ENCODE measurements at places on chromosomes 12 and 14. TPM values are rescaled to one million over a fixed set of nuclear protein-coding genes. Genes with fewer than 3 reads are reported as not detected.

DNA sequence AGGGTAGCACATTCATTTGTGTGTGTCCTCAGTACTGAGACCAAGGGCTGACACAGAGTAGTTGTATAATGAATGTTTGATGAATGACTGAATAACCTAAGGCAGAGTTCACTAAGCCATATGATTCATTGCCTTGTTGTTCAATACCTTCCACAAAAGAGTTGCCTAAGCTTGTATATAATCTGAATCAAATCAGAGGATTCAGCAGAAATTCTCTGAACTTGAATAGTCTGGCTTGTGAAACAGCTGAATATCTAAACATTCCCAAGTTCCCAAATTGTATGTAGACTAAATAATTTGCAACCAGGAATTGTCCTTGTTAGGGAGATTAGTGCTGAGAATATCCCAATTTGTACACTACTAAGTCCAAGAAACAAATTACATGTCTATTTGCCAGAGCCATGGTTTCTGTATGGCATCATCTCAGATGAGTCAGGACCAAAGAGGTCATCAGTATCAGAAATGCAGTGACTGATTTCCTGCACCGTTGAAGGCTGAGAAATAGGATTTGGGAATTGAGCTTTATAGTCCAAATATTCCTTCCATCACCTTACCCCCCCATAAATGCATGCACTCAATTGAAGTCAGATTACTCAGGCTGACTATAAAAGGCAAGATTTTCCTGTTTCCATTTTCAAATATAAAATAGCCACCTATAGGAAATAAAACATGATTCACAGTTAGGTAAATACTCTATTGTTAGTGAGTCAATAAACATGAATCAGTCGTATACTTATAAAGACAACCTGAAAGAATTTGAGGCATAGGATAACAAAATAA lies 168.7 kb downstream of the PHLDA1 start:
- DNase-seq: no peak

The BIN2 gene
- 32.9 TPM for total RNA-seq

DNA sequence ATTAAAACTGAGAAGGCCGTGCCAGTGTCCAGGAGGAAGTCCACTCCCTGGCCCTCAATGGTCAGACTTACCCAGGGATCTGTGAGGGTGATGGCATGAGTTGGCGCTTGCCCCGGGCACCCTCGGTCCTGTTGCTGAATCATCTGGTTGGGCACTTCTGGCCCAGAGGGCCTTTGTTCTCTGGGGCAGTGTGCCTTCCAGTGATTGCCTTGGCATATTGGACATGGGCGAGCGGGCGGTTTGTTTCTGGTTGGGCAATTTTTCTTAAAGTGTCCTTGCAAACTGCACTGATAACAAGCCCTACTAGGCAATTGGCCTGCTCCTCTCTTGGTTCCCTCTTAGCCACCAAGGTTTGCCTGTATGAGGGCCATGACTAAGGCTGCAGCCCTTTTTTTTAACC lies 69.5 kb upstream of the ZDHHC17 start:
- no peak for DNase-seq

DNA sequence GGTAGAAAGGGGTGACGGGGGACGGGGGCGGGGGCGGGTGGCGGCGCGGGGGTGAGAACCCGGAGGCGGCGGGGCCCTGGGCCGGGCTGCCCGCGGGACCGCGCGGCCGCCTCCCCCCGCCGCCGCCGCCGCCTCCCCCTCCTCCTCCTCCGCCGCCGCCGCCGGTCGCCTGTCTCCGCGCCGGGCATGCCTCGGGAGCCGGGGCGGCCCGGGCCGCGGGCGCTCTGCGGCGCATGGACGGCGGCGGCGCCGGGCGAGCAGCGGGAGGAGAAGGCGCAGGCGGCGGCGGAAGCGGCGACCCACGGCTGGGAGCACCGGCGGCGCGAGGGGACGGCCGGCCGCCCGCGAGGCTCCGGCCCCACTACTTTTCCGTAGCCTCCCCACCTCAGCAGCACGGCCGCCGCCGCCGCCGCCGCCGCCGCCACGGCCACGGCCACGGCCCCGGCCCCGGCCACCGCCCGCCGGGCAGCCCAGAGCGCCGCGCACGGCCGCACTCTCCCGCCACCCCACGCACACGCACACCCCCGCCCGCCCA lies at the start of gene NPAS3:
Gene NPAS3 (plus strand): TSS at position 161 of the 535 bp plus-strand sequence.
- no peak for DNase-seq

- no peak for DNase-seq
These were observed 154.9 kb upstream of the CCND2 start for GRCh38 chr12:4118601-4119156.

- no peak for DNase-seq
These were observed 23.7 kb downstream of the PRPF40B start for GRCh38 chr12:49646871-49647654.

DNA sequence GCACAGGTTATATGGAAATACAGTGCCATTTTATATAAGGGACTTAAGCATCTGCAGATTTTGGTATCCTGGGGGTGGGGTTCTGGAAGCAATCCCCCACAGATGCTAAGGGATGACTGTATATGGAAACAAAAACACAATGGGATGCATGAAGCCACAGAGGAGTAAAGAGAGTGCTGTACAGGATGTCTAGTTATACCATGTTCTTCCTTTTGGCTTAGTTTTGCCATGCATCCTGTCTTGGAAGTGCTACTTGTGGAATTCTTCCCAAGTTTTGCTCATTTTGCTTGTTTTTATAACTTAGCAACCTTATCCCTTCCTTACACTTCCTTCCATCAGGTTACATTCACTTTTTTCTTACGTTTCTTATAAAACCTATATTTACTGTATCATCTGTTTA lies 55.6 kb downstream of the TRMT5 start:
- DNase-seq: no peak

DNA sequence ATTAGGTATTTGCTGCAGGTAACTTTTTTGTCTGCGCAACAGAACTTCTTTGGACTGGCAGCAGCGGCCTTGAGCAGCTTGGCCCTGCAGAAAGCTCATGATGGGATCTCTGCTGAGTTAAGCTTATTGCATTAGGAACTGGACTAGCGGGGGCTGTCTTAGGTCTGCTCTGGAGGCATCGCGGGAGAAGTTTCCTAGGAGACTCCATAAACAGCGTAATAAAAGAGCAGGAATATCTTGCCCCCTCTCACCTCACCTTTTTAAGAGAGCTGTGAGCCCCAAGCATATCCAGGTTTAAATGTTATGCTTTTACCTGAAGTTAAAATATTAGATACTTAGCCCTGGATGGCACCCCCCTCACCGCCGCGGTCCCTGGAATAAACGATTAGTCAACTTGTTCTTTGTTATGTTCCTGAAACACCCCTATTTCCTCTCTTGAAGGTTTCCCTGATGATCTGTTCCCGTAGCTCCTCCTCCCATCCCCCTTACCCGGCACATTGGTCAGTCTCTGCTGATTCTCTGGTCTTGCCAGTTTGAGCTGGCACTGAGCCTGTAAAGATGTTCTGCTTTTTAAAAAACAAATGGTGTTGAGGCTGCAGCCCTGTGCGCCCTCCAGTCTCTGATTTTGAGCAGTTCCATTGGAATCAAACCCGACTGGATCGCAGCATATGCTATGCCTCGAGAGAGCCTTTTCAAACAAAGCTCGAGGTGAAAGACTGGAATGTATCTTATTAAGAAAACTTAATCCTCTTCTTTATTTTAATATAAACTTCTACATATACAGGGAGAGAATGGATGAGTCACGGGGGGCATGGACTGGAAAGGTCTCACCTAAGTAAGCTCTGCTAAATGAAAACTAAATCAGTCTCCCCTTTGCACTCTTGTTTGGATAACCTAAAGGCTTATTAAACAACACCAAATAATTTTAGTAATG lies 1.9 kb downstream of the MLXIP start:
- DNase-seq: peak; percentile 55

DNA sequence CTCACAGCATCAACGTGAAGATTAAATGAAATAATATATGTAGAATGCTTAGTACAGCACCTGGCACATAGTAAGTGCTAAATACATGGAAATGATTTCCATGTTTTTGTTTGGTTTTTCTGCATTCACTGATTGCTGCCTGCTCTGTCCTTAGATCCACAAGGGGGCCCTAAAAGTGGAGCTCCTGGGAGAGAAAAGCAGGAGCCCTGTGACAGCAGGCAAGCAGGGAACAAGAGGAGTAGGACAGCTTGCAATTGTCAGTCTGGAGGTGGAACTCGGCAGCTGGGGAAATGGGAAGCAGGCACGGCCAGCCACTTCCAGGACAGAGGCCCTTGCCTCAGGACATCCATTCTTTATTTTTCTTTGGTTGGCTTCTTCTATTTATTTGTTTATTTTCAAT lies 292.9 kb downstream of the BMP4 start:
- DNase-seq: no peak

The NUBPL gene
- total RNA-seq: 11.5 TPM

DNA sequence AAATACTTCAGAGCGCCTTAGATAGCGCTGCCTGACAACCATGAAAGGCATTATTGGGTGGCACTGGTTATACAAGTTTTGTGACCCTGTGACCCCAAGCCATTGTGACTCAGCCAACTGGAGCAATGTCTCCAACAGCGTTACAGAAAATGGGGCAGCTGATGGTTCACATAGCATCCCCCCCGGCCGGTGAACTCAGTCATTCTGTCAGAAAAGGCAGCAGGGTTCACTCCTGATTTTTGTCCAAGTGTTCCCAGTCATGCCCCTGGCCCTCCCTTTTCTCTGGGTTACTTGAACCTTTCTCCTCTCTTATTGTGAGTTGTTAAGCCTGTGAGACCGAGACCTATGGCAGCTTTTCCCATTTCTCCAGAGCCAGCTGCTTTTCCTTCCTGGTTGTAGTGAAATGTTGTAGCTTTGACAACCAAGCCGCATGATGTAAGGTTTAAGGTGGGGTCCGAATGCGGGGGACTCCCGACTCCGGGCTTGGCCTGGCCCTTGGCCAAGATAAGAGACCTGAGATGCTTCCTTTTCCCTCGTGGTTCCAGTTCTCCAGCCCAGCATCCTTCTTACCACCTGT lies 22.0 kb downstream of the CD9 start:
- no peak for DNase-seq

- DNase-seq: peak; percentile 53
These were observed 8.0 kb downstream of the DGKA start for GRCh38 chr12:55938826-55939501.

DNA sequence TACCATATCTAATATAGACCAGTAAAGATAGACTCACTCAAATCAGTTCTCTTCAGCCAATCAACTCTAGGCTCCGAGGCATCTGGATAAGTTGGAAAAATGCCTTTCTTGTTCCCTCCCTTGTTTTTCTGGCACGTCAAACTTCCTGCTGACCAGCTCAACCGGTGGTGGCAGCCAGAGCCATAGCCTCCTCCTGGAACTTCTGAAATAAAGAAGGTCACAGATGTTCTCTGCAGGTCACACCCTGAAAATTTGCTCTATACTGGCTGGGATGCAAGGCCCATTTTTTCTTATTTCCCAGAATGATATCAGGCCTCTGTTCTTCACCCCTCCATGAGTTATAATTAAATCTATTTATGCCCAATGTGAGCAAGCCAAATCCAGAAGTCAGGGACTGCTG lies 81.9 kb downstream of the BMP4 start:
- DNase-seq: no peak

GRCh38 chr12:69998922-69999321 lies 173.9 kb downstream of the MYRFL start:
- no peak for DNase-seq

DNA sequence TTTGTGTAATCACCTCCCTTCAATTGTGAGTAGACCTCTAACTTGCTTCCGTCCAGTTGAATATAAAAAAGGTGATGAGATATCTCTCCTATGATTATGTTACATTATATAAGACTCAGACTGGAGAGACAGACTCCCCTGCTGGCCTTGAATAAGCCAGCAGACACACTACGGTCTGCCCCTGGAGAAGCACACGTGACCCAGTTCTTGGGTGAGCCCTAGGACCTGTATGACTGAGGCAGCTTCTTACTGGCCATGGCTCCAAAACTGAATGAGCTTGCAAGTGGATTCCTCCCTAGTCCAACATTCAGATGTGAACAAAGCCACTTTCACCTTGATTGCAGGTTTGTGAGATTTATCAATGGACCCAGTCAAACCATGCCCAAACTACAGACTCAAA lies 427.9 kb upstream of the DCN start:
- DNase-seq: no peak

GRCh38 chr14:68444449-68445168 lies 348.3 kb downstream of the ZFP36L1 start:
- no peak for DNase-seq

The PRIMA1 gene
- total RNA-seq: not detected

- DNase-seq: no peak
These were observed 893.1 kb downstream of the TMEM121 start for GRCh38 chr14:106419376-106419965.

Data from activated naive CD4-positive, alpha-beta T cell treated with anti-CD3 and anti-CD28 coated beads for 36 hours (primary cell).